ENCODE measurements at places on chromosomes 1 and 21.

DNA sequence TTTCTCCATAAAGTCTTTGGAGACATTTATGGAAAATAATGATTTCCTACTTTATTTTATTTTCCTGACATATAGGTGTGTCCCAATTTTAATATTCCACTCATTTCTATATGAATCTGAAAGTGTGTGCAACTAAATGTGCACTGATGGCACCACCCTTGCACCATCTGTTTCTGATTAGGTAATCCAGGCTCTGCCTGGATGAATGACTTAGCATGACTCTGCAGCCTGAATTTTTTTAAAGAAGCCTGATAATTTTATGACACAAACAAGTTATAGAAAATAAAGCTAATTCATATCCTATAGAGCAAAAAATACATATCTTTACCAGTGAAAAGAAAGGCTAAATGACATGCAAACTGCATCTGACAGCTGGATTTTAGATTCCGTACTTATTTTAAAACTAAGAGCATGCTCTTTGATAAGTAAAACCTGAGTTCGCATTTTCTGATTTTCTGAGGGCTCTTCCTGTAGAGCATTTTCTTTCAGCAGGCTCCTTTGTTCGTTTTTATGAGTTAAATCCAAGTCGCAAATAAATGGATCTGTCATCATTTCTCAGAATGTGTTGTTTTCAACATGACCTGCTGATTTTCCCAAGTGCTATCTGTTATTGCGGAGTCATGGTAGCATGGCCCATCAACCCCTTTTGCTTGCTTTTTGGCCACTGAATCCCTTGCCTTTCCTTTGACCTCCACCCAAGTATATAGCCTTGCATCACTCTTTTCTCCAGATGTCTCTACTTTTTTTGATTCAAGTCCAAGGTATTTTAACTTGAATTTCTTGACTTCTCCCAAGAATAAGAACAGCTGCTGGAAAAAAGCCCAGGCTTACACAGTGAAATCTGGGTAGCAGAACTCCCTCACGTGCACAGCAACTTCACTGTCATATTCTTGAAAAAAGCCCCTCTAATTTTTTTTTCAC, 52.8 kb upstream of the LYPLAL1 start:
- no peak for DNase-seq
- no peaks in the 10 kb centered on the region for H3K27me3 ChIP-seq
- H3K36me3 ChIP-seq: no peaks in the 10 kb centered on the region

GRCh38 chr21:44000360-44000759, 11.7 kb upstream of the TRAPPC10 start:
- H3K4me3 ChIP-seq: no peak overlapping the region
- no peak overlapping the region for H3K27ac ChIP-seq
- H3K27me3 ChIP-seq: no peaks in the 10 kb centered on the region

DNA sequence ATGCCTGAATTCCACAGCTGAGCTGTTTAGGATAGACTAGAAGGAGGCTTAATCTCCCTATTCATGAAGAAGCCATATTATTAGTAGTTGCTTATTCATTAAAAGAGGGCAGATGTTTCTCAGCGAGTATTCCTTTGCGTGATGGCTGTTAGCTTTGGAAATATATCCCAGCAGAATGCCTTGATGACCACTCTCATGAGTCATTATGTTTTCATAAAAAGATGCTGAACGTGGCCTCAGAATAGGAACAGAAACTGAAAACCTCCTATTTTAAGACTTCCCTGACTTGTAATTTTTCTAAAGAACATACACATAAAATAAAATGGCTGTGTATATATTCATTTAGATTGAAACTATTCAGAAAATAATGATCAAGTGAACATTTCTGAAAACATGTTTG, 9.6 kb upstream of the PLA2G4A start:
- no peaks in the 10 kb centered on the region for H3K36me3 ChIP-seq
- no peak for DNase-seq
- H3K27me3 ChIP-seq: peaks cover 12% of the 10 kb centered on the region

DNA sequence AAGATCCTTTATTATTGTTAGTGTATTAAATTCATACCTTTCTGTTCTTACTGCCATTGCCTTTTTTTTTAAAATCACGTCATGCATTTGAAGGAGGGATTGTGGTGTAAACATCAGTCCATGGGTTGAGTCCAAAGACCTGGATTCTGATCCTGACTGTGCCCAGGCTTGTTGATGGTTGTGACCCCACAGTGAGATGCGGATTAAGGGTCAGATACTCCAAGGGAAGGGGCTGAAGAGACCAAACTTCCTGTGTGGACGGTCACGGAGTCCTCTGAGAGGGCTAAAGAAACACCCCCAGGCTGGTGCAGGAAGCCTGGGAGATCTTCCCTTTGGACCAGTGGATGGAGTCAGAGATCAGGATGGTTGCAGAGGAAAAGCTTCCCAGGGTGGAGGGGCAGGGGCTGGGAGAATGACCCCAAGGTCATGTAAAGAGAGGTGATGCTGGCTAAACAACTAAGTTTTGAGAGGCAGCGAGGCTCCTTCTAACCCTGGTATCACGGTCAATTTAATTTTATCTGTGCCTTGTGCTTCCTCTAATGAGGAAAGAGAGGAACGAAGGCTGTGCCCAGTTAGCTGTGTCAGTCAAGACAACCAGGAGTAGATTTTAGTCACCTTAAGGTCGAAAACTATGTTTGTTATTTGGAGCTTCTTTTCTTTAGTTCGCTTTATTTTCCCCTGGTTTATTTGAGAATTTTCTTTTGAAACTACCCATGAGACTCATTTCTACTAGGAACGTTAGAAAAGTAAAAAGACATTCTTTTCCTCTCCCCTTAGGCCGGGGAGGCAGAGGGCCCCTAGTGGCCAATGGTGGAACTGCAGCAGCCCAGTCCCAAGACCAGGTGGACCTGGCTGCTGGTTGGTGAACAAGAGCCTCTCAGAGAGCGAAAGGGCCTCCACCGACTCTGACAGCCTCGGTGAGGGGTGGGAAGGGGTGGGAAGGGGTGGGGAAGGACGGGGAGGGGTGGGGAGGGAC, 8.7 kb upstream of the GPR161 start:
- peak; percentile 83 for DNase-seq
- H3K36me3 ChIP-seq: no peaks in the 10 kb centered on the region
- no peak overlapping the region for H3K27ac ChIP-seq
- H3K4me3 ChIP-seq: peak overlapping the region; percentile 34

GRCh38 chr1:117045644-117046043, 14.5 kb upstream of the TTF2 start:
- no peaks in the 10 kb centered on the region for H3K27me3 ChIP-seq
- H3K4me3 ChIP-seq: no peak overlapping the region
- peaks cover 27% of the 10 kb centered on the region for H3K4me1 ChIP-seq
- no peak overlapping the region for H3K27ac ChIP-seq
- no peak for DNase-seq

- H3K27me3 ChIP-seq: no peaks in the 10 kb centered on the region
- H3K4me1 ChIP-seq: peaks cover 32% of the 10 kb centered on the region
- H3K36me3 ChIP-seq: peaks cover 22% of the 10 kb centered on the region
- peak; percentile 10 for DNase-seq
- no peak overlapping the region for H3K27ac ChIP-seq
Observed at GRCh38 chr21:43657355-43658087, 1.8 kb downstream of the HSF2BP start.

DNA sequence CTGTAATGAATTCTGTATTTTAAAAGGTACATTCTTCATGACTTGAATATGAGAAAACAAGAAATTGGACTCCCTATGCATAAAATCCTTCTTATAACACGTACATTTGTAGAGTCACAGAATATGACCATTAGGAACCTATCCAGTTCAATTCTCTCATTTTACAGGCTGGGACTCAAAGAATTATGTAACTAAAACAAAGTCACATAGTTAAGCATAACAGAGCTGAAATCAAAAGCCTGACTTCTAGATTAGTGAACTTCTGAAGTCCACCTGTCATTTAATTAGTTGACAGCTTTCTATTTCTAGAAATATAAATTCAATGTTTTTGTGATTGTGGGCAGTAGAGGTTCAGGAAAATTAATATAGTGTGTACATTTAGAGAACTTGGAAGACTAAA, 20.3 kb upstream of the TTLL7 start:
- no peak overlapping the region for H3K4me3 ChIP-seq
- no peak for DNase-seq
- H3K27ac ChIP-seq: no peak overlapping the region
- H3K27me3 ChIP-seq: no peaks in the 10 kb centered on the region
- no peaks in the 10 kb centered on the region for H3K4me1 ChIP-seq

GRCh38 chr1:55052221-55053142, 13.1 kb downstream of the PCSK9 start:
- H3K4me3 ChIP-seq: no peak overlapping the region
- no peaks in the 10 kb centered on the region for H3K27me3 ChIP-seq
- H3K27ac ChIP-seq: no peak overlapping the region

- no peak for DNase-seq
- H3K4me3 ChIP-seq: no peak overlapping the region
- no peaks in the 10 kb centered on the region for H3K4me1 ChIP-seq
- H3K27ac ChIP-seq: no peak overlapping the region
Observed at GRCh38 chr1:29648798-29649188, 412.5 kb downstream of the PTPRU start.

- H3K4me1 ChIP-seq: no peaks in the 10 kb centered on the region
- H3K27ac ChIP-seq: no peak overlapping the region
- no peak for DNase-seq
- no peak overlapping the region for H3K4me3 ChIP-seq
- H3K27me3 ChIP-seq: no peaks in the 10 kb centered on the region
Observed at GRCh38 chr1:190738317-190738716, 260.7 kb upstream of the BRINP3 start.

GRCh38 chr1:36177589-36178431, 21.9 kb downstream of the MAP7D1 start:
- H3K36me3 ChIP-seq: peaks cover 18% of the 10 kb centered on the region
- DNase-seq: no peak
- H3K4me1 ChIP-seq: peaks cover 8% of the 10 kb centered on the region
- no peak overlapping the region for H3K27ac ChIP-seq
- H3K27me3 ChIP-seq: no peaks in the 10 kb centered on the region
